ENCODE measurements at places on chromosomes 4 and X. TPM values are rescaled to one million over a fixed set of nuclear protein-coding genes. Genes with fewer than 3 reads are reported as not detected.

IL13RA2 gene
- not detected for total RNA-seq

MAGEB1 gene
- not detected for total RNA-seq

CDKL2 gene
- total RNA-seq: 0.34 TPM

BTK gene
- total RNA-seq: not detected

TENM3 gene
- not detected for total RNA-seq

MEPE gene
- total RNA-seq: not detected

CXCL1 gene
- not detected for total RNA-seq

GJB1 gene
- total RNA-seq: not detected

BST1 gene
- total RNA-seq: 2.0 TPM

UGT2B28 gene
- not detected for total RNA-seq

PWWP3B gene
- total RNA-seq: not detected

SLITRK4 gene
- total RNA-seq: not detected

STATH gene
- total RNA-seq: not detected

HERC5 gene
- 19.2 TPM for total RNA-seq

IBSP gene
- not detected for total RNA-seq

SLC2A9 gene
- total RNA-seq: 3.2 TPM

LEF1 gene
- total RNA-seq: 173 TPM

SOX3 gene
- not detected for total RNA-seq

SLC9A7 gene
- 22.5 TPM for total RNA-seq

SLC9B1 gene
- total RNA-seq: 0.48 TPM

PTPN13 gene
- total RNA-seq: 0.18 TPM

MAGEA10 gene
- total RNA-seq: not detected

AMOT gene
- total RNA-seq: 2.3 TPM

SLC6A14 gene
- not detected for total RNA-seq
